ENCODE measurements at places on chromosomes 7 and 10.

DNA sequence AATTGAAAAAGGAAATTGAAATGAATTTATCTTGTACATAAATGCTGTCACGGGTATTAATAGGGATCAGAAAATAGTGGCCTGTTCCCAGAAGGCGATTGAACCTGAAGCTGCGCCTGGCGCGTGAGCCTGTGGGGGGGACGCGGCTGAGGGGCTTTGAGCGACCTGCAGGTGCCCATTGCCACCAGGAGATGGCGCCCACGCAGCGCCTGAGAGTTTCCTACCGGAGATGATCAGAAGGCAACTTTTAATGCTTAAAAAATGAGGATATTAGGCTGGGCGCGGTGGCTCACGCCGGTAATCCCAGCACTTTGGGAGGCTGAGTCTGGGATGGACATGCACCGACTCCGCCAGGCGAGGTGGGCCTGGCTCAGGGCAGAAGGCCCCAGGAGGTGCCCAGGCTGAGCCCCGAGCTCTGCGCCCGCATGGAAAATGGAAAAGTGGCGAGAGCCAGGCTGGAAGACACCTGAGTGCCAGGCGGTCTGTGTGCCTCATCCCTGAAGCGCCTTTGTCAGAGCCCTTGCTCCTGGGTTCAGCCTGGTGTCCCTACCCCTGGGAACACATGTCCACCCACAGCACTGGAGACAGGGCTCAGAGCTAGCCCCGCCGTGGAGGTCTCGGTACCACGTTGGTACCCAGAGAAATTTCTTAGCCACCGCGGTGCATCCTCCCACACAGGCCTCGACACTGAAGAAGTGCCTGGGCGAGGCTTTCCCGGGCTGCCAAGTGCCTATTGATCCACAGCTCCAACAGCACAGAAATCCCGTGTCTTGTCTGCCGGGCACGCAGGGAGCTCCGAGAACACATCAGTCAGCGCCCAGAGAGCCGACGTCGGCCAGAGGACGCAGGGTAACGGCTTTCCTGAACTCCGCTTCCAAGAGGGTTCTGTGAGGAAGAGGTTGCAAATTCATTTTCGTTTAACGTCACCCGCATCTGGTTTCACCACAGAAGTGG lies 117.4 kb downstream of the INPP5A start:
- DNase-seq, result peak; percentile 91

DNA sequence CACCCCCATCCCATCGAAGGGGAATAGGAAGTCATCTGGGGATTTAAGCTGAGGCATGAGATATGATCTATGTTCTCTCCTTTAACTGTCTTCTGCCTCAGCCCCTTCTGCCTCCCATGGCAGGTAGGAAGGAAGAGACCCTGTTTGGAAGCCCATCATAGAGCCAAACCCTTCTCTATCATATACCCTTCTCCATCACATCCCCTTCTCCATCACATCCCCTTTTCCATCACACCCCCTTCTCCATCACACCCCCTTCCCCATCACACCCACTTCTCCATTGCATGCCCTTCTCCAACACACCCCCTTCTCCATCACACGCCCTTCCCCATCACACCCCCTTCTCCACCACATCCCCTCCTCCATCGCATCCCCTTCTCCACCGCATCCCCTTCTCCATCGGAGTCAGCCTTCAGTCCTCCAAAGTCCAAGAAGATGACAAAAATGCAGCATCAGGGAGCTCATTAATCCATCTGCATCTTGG lies 7.2 kb upstream of the SLIT1 start:
- DNase-seq, result no peak

DNA sequence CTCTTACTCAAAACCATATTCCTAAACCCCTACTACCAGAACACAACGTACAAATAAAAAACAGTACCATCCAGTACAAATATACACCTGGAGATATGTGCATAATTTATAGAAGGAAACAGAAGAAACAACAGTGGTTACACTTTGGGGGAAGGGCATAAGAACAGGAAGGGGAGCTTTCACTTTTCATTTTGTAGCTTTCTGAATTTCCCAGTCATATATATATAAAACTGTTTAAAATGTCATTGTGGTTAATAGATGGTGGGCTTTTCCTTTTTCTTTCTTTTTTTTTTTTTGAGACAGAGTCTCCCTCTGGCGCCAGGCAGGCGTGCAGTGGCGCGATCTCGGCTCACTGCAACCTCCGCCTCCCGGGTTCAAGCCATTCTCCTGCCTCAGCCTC lies 47.2 kb downstream of the MALSU1 start:
- DNase-seq, result no peak

DNA sequence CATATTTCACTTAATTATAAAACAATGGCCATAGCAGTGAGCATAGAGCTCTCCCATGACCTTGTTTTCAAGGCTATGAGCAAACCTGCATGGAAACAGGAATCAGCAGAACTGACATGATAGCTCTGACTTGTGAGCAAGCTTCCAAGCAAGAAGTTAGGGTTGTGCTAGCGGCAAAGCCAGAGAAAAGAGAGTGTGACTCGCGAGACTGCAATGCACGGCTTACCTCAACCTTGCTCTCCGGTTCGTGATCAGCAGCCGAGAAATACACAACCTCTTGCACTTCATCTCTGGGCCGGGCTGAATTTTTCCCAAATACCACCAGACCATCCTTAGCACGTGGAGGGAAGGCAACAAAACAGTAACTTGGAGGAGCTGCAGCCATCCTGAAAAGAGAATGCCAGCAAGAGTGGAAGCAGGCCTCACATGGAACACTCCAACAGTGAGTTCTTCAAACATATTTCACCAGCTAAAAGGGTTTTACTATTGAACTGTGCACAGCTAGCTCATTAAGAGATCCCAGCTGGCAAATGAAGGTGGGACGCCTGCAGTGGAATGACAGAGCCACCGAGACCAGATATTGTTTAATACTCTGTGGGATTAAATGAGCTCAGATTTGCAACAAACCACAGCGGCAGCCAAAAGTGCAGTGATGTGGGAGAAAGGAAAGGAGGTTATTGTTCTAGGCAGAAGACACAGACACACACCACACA lies 20.8 kb downstream of the SCRN1 start:
- DNase-seq, result no peak

DNA sequence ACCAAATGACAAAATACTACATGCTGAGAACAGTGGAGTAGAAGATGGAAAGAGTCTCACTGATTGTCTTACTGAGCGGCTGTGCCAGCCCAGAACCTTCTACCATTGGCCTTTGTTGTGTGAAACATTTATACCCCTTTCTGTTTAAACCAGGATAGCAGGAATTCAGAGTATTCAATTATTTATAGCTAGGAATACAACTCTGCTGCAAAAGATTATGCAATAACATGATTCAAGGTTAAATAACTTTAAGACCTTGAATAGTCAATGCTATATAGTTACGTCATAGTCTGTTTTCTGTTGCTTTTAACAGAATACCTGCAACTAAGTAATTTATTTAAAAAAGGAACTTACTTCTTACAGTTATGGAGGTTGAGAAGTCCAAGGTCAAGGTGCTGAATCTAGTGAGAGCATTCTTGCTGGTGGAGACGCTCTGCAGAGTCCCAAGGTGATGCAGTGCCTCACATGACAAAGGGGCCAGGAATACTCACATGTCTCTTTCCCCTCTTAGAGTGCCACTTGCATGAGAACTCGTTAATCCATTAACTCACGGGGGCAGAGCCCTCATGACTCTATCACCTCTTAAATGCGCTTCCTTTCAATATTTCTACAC lies 371.8 kb downstream of the MDFIC start:
- DNase-seq, result no peak

DNA sequence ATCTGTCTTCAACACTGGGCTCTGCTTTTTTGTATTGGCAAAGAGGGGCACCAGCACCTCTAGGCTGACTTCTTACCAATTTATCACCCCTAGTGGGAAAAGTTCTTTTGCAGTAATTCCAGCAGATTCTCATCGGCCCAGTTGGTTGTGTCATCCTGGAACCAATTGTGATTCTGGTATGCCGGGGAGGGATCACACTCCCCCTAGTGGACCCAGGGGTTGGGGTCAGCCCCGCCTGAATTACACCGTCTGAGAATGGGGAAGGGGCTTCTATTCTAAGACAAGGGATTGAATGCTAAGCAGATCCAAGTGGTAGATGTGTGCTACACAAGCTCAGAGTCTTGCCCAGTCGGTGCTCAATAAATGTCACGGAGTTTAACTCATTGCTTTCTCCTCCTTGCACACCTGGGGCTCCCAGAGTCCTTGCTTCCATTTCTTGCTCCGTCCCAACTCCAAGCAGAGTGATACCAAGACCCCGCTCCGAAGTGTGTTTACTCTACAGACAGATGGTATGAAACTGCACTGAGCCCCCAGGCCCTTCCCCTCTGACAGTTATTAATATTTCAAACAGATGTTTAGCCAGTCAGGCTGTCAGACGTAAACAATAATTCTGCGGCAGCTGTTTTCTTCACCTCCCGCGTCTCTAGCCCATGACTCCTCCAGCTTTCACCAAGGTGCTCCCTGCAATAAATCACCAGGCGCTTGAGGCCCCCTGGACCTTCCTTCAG lies 71.9 kb downstream of the C10orf105 start:
- peak; percentile 85 for DNase-seq

DNA sequence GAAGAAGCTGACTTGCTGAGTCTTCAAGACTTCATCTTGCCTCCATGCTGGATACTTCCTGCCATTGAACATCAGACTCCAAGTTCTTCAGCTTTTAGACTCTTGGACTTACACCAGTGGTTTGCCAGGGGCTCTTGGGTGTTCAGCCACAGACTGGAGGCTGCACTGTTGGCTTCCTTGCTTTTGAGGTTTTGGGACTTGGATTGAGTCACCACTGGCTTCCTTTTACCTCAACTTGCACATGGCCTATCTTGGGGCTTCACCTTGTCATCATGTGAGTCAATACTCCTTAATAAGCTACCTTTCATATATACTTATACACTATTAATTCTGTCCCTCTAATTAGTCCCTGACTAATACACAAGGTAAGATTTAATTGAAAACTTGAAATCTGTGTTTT lies 361.7 kb upstream of the SEMA3C start:
- no peak for DNase-seq

DNA sequence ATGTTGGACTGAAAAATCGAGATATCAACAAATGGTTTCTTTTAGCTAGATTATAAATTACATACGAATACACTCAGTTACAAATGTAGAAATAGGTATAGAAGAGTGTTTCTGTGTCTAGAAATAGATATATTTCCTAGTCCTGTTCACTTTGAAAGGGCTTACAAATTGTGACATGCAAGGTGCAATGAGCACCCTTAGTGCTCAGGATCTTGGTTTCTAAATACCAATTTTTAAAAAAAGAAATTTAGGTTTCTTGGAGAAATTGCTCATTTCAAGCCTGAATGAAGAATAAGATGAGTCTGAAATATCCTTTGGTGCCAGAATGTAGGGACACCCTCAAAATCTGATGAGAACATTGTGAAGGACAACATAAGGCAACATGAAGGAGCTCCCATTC lies 306.0 kb downstream of the CRPPA start:
- no peak for DNase-seq

DNA sequence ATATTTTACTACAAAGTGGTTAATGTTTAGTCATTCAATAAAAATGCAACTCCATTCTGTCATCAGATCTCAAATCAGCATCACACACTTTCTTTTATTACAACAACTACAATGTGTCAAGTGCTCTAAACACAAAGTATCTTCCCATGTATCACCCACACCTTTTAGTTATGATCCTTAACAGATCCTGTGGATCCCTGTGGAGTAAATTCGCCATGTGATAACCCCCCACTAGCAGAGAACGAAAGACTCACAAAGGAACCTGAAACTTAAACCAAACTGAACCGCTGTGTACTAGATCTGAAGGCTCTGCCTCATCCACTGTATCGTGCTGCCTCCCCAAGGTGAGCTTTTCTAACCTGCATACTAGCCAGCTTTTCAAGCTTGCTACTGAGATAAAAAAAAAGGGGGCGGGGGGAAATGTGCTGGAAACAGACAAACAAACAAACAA lies 1.7 kb downstream of the DPY19L1 start:
- DNase-seq, result peak; percentile 76

DNA sequence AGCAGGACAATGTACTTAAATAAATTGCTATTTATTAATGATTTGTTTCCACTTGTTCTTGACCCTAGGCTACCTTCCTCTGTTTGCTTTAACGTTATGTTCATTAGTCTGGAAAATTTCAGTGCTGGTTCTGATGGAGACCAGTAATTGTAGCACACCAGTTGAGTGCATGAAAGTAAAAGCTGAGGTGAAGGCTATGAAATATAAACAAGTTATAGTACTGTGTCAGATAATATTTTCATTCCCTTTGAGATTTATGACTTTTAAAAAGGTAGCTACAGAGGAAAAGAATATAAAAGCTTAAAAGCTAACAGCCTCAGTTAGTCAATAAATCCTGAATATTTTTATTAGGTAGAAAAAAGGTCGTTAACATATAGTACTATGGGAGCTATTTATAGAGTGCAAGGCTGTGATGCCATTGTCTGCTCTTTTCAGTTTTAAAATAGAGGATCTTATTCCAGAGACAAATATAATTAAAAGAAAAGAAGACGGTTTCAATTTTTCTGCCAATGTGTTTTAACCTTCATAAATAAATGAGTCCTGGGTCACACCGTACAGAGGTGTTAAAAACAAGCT lies 351.8 kb upstream of the ETV1 start:
- no peak for DNase-seq

DNA sequence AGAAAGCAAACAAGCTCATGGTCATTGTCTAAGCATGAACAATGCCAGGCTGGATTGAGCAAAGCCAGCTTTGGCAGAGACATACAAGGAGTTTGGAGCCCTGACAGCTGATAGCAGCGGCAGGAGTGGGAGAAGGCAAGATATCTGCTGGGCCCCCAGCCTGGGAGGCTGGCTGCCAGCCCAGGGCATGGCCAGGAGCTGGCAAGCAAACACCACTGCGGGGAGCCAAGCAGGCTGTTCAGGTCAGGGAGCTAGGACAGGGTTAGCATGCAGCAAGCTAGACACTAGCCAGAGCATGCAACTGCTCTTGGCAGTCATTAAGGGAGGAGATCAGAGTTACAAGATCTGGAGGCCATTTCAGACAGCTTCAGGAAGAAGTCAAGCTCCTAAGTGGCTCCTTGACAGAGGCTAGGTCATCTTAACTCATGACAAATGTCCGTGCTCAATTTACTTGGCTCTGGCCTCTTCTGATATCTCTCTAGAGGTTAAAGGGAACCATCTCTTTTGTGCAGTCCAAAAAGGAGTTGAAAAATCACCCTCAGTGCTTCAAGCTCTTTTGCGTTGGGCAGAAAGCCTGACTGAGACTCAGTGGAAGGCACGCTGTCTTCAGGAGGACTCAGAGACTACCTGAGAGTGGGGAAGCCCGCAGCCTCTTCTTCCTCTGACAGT lies 436.8 kb upstream of the C7orf33 start:
- no peak for DNase-seq

DNA sequence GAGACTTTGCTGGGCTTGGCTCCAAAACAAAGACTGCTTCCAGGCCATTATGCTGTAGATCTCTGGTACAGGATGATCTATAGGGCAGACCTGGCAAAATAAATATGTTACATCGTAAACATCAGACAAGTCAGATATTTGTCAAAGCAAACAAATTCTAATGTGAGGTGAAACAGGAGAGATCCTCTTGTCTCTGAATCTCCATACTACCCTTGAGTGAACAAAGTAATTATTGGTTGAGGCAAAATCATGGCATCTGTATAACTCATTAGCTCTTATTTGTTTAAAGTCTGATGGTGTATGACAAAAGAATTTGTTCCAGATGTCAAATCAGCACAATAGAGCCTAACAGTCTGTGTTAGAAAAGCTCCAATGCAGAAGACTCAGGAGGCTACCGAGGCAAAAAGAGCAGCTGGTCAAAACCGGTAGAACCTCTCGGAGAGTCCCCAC lies 1291.5 kb downstream of the TYW1 start:
- no peak for DNase-seq

- DNase-seq, result no peak
Observed at GRCh38 chr7:66905278-66905677, 15.7 kb upstream of the TMEM248 start.

Data from endodermal cell (in vitro differentiated cells).